ENCODE measurements at places on chromosomes 11 and 22.
A peak's percentile ranks its signal among the peaks of the same experiment; 100 is the strongest.

DNA sequence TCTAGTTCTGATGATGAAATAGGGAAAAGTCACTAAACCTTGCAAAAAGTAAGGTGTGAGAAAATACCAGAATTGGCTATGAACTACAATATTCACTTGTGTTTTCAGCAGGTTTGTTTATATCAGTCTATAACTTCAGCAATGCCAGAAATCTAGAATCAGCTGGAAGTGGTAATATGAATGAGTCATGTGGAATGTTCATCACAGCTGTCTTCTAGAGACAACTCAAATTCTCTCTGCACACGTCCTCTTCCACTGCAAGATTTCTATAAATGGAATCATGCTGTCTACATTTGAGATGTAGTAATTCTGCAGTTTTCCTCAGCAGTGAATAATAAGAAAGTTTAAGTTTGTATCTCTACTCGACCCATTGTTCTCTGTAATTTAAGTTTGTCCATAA is 89.9 kb downstream of the OR4A15 start:
- no peak for DNase-seq

- no peak for DNase-seq
These were observed 56.6 kb downstream of the JAM3 start for GRCh38 chr11:134125507-134125906.

DNA sequence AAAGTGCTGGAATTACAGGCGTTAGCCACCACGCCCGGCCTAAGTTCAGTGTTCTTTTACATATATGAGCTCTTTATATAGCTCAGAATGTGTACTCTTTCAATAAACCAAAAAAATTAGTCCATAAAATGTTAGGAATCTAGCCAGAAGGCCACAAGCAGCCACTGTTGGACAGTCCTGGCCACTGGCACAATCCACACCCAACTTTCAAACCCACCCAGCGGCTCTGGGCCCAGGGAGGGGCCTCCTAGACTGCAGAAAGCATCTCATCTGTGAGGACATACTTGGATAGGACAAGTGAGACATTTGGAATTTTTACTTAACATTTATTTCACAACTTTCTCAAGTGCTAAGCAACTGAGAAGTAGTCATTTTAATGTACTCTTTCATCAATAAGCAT is 6.4 kb downstream of the PACSIN2 start:
- DNase-seq: no peak

DNA sequence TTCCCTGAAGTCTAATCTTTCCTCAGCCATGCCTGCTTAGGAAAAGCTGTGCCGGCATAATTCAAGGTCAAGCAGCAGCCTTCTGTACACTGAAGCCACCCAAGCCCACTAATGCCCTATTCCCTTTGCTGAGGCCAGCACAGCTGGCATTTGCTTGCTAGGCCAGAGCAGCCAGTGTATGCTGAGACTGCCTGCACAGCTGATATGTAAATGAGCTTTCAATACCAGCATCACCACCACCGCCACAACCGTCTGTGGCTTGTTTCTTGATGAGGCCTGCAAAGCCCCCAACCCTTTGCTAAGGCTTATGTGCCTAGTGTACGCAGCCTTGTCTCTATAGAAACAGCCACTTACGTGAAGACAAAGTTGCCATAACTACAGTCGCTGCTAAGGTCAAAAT is 56.3 kb upstream of the TNRC6B start:
- DNase-seq: no peak

GRCh38 chr22:26047920-26048319 is 121.3 kb upstream of the SEZ6L start:
- no peak for DNase-seq

GRCh38 chr11:11667056-11667455 is 45.3 kb upstream of the GALNT18 start:
- no peak for DNase-seq

GRCh38 chr22:39240831-39241793 is 3.7 kb downstream of the PDGFB start:
- peak; percentile 31 for DNase-seq

DNA sequence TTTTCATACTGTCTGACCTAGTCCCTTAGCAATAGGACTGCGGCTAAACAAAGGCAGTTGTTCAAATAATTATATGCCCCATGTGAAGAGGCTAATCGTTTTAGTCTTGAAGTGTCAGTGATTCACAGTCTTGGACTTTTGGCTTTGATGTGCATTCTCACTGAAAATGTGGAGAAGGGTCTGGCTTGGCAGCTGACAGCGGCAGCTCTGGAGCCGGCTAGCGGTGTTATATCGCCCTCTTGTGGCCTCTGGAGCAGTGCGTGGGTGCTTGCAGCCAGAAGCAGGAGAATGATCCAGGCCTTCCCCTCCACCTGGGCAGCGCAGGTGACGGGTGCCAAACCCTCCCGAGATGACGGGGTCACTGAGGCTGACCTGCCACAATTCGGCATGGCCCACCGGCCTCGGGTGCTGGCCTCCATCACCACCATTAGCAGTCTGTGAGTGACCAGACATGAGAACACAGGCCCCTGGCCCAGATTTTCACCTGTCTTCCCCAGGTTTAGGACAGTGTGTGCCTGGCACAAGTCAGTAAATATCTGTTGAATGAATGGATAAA is 90.3 kb upstream of the PITPNB start:
- DNase-seq: peak; percentile 57

DNA sequence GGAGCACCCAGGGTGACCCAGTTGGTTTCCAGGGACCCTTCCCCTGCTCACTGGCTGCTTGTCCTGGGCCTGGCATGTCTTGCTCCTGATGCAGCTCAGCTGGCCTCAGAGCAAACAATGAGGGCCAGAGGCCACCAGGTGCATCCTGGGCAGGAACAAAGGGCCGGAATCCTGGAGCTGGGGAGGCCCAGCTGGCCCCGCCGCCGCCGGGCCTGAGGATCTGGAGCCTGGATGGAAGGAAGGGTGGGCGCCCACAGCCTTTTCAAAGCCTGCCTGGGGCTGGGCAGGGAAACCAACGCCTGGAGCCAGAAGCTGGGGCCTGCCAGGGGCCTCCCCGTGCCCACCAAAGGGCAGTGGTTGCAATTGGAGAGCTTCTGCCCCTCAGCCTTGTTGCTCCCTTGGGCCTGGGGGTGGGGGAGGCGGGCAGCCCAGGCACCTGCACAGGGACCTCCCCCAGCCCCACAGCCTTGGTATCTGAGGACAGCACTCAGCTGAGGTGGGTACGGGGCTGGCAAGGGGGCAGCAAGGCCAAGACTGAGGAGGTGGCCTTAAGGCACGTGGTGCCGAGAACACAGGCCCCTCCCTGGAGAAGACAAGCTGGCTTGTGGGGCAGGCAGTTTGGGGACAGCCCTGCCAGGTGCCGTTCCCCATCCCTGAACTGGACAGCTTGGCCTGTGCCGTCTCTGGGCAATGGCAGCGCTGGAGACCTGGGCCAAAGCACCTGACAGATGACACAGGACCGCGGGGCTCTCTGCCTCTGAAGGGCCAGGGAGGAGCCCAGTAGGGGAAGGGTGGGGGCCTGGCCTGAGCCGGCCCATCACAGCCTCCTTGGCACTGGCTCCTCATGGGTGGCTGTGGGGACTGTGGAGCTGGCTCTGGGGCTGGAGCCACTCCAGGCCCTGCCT is 7.1 kb upstream of the ADORA2A start:
- no peak for DNase-seq

- DNase-seq: no peak
These were observed 17.0 kb upstream of the CHKA start for GRCh38 chr11:68138237-68138636.

DNA sequence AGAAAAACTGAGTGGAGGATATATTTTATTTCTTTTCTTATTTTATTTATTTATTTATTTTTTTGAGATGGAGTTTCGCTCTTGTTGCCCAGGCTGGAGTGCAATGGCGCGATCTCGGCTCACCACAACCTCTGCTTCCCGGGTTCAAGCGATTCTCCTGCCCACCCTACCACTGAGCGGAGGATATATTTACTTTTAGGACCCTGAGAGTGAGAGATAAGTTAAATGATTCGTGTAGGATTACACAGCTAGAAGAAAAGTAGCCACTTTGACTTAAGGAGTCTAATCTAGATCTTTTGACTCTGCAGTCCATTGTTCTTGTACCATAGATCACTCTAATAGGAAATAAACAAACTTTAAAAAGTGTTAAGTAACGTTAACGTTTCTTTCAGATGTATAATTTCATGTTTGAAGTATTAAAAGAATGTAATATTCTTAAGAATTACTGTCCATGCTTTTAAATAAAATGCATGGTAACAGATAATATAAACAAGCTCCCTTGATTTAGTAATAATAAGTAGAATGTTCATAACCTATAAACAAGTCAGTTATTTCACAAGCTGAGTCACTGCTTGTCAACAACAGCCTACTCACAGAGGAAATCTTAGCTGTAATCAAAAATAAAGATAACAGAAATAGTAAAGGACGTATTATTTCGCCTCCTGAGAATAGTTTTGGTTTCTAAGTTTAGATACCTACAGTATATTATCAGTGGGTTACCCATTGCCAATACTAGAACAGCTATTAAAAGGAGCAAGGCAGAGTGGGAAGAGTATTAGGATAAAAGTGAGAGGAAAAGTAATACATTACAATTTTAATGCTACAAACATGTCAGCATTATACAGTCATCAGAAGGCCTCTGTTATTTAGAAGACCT is 18.6 kb downstream of the USP47 start:
- DNase-seq: no peak

- DNase-seq: no peak
These were observed 254.0 kb upstream of the NARS2 start for GRCh38 chr11:78828676-78829075.

DNA sequence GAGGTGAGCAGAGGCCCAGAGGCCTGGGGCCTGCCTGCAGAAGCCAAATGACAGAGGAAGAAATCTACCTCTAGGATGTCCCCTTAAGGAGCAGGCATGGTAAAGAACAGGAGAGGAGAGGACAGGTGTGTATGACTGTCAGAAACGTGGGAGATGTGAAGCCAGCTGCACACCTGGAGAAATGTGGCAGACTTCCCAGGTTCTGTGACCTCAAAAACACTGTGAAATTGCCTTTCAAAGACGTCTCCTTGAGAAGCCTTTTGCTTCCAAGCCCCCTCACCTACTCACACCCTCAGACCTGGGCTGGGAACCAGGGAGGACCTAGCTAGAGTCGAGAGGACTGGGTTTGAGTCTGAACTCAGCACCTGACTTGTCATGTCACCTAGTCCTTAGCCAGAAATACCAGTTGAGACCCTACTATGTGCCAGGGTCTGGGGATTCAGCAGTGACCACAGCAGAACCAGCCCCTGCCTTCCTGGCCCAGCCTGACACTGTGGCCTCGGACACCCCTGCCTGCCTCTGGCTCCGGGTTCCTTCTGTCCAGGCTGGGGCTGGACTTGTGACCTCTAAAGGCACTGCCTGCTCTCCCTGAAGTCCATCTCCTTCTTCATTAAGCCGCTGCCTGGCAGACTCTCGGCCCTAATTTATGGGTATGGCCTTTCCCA is 5.6 kb downstream of the TPBGL start:
- no peak for DNase-seq

DNA sequence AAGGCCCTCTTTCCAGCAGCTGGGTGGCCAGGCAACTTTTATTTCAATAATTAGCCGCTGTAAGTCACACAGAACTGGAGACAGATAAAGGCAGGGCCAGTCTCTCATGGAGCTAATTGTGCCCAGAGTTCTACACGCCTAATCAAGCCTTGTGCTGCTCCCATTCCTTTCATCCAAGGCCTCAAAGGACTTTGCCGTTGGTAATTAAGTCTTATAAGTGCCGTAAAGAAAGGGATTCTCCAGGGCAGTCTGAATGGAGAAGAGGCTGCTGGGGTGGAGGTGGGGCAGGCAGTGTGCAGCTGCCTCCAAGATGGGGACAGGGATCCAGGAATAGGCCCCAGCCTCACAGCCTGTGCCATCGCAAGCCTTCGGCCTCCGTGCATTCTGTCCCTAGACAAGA is 357.9 kb downstream of the TENM4 start:
- no peak for DNase-seq

- no peak for DNase-seq
These were observed 12.7 kb upstream of the KAT5 start for GRCh38 chr11:65699306-65699705.

GRCh38 chr11:134464196-134464595 is 52.2 kb upstream of the B3GAT1 start:
- DNase-seq: no peak

DNA sequence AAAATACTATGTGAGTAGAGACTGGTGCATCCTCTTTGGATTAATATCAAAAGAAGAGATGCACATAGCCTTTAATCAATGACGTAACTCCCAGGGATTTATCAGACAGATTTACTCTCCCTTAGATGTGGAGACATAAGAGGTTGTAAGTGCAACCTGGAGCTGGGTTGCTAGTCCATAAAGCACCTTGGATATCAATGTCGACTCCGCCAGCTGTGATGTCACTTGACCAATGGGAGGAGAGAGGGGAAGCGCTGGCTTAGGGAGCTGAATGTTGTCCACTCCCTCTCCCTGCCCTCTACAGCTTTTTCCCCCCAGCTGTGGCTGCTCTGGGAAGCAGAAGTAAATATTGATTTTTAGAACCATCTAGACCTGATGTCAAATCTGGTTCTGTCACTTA is 28.9 kb upstream of the TMEM86A start:
- DNase-seq: no peak

DNA sequence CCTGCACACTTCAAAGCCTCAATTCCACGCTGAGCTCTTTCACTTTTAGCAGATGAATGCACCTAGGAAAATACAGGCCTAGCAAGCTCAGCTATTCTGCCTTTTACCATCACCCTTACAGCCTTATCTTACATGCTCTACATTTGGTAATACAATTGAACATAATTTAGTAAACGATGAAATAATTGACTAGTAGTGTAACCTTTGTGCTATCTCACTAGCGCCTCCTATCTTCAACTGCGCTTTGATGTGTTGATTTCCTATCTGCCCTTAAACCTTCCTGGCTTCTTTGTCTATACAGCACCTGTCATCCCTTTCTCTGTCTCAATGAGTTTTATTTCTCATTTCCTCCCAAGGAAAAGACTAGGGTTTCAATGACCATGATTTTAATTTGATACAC is 149.7 kb downstream of the LRRC4C start:
- no peak for DNase-seq

DNA sequence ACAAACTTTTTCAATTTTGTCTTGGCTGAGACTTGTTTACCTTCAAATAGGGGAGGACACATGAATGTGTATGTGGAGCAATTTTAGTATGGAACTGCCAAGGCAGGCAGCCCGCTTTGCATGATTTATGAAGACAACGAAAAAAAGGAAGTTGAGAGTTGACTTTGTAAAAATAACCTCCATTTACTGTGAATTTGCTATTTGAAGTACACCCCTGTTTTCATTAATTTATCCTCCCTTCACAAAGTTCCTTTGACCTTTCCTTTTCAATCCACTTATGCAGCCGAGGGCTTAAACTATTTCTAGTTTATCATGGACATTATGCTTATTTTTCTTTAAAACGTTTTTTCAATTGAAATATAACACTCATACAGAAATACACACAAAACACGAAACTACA is 369.6 kb upstream of the CADM1 start:
- DNase-seq: no peak

- no peak for DNase-seq
These were observed 782 bp downstream of the SMARCB1 start for GRCh38 chr22:23787600-23787896.

DNA sequence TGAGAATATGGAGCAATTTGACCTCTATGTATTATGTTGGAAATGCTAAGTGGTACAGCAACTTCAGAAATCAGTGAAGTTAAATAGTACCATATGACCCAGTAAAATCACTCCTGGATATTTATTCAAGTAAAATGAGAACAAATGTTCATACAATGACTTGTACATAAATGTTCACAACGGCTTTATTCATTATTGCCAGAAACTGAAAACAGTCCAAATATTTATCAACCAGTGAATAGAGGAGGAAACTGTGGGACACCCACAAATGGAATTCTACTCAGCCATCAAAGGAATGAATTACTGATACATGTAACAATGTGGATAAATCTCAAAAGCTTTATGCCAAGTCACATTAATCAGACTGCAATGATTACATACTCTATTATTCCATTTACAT is 416.3 kb downstream of the AASDHPPT start:
- DNase-seq: no peak
